ENCODE measurements at places on chromosomes 16 and 17.

DNA sequence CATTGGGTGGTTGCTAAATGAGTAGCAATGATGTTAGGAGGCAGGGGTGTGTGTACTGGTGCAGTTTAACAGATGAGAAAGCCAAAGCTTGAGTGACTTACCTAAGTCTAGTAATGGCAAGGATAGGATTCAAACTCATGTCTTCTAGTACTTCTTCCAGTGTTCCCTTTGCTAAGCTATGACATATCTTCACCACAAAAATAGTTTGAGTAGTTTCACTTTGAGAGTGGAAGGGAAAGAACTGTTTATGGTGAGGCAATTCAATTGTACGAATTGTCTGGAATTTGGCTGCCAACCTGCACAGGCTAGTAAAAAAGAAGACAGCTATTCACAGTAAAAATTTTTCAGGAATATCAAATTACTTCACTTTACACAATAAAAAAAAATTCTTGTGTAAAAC lies 138.0 kb downstream of the NLK start:
- DNase-seq, result no peak

DNA sequence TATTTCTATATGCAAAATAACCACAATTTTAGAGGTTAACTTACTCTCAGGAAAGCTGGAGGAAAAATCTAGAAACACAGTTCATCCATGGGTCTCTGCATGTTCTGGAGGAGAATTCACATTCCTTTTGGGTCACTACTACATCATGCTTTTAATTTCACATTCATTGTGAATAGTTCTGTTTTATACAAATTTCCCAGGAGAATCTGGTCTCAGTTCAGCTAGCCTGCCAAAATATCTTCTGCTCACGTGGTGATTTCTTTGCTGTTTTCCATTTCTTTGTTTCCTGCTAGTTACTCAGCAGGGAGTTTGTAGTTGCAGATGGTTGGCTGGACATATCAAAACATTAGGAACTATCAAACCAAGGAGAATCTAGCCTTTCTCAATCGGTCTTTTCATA lies at the start of gene ABCA9:
Gene ABCA9, minus strand, starts transcription at position 106 of the 400 bp plus-strand sequence. CDS start 9,801 bp downstream, outside the sequence.
- DNase-seq, result no peak

DNA sequence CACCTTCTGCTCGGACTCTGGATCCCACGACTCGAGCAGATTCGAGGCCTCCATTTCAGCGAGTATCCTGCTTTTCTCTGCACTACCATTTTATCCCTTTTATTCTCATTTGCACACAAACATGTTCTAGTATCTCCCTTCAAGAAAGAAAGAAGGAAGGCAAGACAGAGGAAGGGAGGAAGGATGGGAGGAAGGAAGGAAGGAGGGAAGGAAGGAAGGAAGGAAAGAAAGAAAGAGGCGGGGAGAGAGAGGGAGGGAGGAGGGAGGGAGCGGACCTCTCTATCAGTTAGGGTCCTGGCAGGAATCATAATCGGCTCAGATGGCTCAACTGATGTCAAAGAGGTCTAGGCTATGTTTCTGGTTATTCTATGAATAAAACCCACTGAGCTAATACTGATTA lies 10.3 kb upstream of the KSR1 start:
- no peak for DNase-seq

DNA sequence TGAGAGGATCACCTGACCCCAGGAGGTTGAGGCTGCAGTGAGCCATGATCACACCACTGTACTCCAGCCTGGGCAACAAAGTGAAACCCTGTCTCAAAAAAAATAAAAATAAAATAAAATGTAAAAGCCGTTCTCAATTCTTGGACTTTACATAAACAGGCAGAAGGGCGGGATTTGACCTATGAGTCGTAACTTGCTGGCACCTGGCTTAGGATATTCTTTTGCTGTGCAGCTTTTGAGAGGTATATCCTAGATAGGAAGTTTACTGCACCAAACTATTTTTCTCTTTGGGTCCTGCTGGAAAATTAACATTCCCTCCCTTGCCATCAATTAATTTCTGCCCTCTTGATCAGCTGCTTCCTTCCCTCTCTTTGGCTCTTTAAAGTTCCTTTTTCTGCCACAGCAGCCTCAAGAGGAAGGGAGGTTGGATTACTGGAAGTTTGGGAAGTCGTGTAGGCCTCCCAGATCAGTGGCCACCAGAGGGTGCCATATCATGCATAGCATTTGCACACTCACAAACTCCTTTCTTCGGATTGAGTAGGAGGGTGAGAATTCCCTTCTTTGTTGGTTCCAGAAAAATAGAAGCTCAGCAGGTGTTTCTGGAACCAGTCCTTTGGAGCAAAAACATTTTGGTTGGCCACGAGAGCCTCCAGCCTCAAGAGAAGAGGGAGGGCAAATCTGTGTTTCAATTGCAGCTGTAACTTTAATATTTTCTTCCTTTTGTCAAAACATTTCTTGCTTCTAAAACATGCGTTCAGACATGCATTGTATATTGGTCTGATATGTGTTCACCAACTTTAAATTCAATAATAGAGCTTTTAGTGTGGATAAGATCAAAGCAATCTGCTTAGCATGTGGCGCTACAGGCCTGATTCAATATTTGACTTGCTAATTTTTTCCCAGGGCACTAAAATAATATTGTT lies 147.3 kb downstream of the CCDC182 start:
- DNase-seq, result no peak

- no peak for DNase-seq
Observed at GRCh38 chr16:89449726-89450335, 40.5 kb downstream of the ANKRD11 start.

GRCh38 chr17:29977836-29978235 lies 36.4 kb downstream of the EFCAB5 start:
- no peak for DNase-seq

GRCh38 chr17:3667366-3668278 lies 756 bp downstream of the TAX1BP3 start:
- no peak for DNase-seq
